ENCODE measurements at places on chromosomes 2 and 18.

DNA sequence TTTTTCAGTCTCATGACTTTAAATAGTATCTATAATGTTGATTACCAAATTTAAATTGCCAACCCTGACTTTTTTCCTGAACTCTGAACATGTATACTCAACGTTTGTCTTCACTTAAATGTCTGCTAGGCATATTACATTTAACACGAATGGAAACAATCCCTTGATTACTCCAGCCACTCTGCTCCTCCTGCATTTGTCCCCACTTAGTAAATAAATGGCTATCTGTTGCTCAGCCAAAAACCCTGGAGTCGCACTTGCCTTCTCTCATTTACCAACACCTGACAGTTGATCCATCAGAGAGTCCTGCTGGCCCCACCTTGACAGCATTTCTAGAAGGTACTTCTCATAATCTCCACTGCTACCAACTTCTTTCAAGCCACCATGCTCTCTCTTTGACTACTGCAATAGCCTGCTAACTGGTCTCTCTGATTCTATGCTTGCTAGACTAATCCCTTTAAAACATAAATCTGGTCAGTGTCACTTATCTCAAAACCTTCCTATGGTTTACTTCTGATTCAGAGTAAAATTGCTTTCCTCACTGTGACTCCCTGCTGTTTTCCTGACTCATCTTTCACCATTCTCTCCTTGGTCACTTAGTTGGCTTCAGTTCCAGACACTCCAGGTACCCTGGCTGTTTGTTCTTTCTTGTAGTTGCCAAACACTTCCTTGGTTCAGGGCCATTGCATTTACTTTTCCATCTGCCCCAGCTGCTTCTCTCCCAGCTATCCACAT, 31.9 kb downstream of the SPAG16 start:
- DNase-seq = peak; percentile 9

GRCh38 chr2:72293620-72294019, 146.0 kb upstream of the CYP26B1 start:
- DNase-seq = peak; percentile 64

DNA sequence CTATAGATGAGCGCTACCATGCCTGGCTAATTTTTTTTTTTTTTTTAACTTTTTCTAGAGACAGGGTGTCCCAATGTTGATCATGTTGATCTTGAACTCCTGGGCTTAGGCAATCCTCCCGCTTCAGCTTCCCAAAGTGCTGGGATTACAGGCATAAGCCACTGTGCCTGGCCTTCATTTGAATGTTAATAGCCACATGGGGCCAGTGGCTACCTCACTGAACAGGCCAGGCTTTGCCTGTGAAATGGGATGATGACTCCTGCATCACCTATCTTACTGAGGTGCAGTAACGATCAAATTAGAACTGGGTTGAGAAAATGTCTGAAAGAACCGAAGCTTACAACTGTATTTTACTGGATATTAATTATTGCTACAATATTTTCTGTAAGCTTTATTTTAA, 278.7 kb downstream of the TCF4 start:
- no peak for DNase-seq

DNA sequence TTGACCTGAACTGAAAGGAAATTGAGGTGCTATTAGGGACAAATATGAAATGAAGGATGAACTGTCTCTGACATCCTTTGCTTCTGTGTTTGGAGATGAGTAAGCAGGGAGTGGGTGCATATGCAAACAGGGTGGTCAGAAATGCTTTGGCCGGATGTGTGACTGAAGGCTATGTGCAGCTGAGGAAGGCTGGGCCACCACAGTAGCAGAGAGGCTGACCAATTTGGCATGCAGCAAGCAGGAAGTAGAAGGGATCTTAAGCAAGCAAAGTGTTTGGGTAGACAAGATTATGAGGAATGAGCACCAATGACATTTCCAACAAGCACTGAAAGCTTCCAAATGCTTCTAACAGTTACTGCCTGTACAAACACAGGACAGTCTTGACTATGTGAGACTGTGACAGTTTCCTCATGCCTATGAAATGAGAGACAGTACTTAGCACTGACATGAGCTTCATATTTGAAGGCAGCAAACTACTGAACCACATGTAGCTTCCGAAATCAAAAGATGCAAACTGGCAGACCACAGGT, 3.3 kb upstream of the ACTR3 start:
- DNase-seq = peak; percentile 52
